ENCODE measurements at places on chromosomes 4 and X.
A peak's percentile ranks its signal among the peaks of the same experiment; 100 is the strongest.

GRCh38 chrX:9418262-9418661, 46.6 kb upstream of the TBL1X start:
- no peak for DNase-seq

DNA sequence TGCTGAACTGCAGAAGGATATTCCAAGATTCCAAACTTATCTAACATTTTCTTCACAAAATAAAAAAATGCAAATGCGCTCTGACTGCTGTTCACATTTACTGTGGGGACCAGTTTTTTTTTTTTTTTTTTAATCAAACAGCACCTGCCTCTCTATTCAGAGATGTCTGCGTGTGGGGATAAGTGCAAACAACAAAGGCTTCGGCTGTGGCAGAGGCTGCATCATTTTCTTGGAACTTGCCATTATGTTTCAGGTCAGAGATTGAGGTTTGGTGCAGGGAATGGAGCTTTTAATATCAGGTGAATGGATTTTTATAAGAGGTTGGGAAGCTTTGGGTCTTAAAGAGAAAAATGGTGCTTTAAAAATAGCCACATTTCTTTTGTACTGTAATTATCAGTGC, 78.2 kb upstream of the TET2 start:
- no peak for DNase-seq

GRCh38 chr4:184283659-184284335, 66.1 kb upstream of the ENPP6 start:
- DNase-seq = no peak

DNA sequence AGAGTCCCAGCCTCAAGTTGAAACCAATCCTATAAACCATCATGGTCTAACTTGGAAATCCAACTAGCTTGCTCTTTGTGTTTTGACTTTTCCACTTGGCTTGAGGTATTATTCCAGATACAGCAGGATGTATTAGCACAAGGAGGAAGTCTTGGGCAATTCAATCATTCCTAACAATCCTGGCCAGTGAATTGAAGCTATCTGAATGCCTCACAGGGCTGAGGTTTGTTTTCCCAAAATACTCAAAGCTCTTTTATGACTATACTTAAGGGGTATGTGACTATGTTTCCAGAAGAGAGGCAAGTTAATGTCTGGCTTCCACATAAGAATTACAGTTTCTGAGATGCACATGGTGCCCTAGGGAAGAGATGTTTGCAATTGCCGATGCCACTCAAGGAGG, 66.8 kb upstream of the SH3RF1 start:
- DNase-seq = no peak

GRCh38 chrX:72037601-72038000, 94.1 kb downstream of the RTL5 start:
- DNase-seq = no peak

DNA sequence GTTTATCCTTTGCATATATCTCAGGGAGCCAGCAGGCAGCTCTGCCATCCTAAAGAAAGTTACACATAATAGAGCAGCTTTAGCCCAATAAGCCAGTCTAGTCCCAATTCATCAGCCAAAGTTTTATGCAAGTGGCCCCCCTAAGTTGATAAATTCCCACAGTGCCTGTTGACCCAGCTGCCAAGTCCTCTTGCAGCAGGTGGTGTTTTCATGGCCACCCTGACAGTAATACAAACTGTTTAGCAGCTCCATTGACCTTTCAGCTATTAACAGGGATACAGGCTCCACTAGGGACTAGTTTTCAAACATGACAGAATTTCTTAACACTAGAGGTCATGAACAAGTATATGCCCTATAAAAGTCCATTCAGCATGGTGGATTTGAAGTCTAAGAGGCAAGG, 77.5 kb downstream of the HHIP start:
- DNase-seq = no peak

DNA sequence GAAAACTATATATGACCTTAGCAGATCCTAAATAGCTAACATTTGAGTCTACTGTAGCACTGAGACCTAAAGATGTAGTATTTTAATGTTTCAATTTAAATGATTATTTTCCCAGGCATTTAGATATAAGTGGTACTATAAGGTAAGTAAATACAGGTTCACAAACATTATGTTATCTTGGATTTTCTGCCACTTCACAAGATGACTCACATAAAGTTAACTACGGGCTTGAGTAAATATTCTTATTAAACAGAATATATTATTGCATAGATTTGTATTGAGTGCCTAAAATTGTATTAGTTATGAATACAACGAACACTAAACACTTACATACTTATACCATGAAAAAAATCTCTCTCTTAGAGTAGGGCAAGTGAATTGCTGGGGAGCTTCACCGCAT, 34.2 kb upstream of the VCX3B start:
- no peak for DNase-seq

GRCh38 chrX:106774981-106775380, 27.5 kb upstream of the TBC1D8B start:
- no peak for DNase-seq

DNA sequence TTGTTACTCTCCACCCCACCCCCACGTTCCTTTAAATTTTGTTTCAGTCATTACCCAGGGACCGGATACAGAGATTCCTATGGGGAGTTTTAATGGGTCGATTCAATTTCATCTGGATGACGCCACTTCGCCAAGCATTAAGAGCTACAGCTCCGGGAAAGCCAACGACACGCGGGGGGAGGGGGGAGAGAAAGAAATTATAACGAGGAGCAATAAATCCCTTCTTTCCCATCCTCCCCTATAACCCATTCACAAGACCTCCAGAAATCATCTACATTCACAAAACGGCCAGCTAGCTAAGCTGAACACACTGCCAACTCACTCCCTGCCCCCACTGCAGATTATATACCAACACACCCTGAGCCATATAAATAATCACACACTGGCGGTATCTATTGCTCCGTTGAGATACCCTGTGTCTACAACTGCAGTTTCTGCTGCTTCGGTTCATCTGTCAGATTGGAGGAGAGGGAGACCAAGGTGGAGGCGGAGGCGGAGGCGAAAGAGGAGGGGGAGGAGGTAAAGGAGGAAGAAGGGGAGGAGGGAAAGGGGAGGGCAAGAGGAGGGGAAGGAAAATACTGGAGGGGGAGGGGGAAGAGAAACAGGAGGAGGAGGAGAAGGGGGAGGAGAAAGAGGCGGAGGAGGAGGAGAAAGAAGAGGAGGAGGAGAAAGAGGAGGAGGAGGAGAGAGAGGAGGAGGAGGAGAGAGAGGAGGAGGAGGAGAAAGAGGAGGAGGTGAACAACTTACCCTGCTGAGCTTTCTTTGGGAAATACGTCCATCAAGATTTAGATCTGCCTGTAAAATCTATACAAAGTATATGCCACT, 113.9 kb upstream of the VAMP7 start:
- DNase-seq = peak; percentile 47

- no peak for DNase-seq
These were observed 208.7 kb downstream of the CHIC2 start for GRCh38 chr4:53855581-53856250.

DNA sequence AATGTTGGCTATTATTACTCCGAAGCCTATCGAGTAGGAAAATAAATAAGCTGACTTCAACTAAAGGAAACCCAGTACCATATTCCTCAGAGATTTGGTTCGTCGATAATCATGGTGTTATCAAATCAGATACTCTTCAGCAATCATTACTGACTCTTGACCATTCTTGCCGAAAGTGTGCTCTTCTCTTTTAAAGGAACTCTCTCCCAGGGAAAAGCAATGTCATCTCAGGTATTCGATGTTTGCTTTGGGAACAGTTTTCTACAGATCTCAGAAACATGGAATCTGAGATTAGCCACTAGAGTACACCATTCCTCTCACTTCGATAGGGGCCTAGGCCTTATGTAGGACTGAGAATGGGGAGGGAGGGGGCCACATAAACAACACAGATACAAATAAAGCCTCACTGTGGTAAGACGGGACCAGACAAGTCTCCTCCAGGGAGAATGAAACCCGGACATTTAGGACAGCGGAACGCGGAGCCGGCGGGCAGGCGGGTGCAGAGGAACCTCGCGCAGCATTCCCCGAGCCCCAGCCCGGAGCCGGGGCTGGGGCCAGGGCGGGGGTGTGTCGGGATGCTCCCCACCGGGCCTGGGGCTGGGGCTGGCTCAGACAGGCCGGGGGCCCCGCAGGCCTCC, 581 bp downstream of the DNAJB14 start:
- no peak for DNase-seq

DNA sequence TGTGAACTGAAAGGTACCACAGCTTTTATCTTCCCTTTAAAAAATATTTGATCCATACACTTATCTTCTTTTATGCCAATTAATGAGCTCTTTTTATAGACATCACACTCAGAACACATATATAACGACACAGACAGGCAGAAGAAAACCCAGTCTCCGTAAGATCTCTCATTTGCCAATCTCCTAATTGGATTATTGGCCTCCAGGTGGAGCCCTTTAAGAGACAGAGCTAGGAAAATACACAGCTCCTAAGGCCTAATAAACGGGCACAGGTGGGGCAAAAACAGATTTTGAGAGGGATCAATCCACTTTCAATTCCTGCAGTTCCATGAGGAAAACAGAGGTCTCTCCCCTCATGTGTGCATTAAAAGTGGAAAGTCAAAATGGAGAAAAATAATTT, 1495.4 kb downstream of the RPA4 start:
- no peak for DNase-seq

DNA sequence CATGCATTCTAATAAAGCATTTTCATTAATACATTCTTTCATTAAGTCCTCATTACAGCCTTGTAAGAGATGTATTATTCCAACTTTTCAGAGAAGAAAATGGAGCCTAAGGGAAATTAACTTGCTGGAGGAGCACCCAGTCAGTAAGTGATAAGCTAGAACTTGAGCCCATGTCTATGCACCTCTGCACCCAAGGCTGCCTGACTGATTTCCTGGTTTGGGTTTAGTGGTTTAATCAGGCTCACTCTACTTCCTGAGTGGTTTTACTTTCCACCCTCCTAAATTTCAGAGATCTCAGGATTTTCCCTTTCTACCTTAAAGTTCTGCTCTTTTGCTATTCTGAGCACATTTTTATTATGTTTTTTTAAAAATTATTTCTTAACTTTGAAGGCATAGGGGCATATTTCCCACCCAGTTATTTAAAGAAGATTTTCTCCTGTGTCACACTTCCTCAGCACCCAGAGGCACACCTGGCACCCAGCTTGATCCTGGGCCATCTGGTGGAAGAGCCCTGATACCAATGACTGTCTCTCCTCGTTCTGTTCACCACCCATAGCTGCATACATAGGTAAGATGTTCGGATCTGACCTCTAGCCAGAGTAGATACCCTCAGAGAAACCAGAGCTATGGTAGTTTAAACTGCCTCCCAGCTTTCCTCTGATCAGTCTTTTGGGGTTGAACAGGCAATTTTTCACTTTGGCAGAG, 10.4 kb downstream of the CORIN start:
- DNase-seq = no peak

DNA sequence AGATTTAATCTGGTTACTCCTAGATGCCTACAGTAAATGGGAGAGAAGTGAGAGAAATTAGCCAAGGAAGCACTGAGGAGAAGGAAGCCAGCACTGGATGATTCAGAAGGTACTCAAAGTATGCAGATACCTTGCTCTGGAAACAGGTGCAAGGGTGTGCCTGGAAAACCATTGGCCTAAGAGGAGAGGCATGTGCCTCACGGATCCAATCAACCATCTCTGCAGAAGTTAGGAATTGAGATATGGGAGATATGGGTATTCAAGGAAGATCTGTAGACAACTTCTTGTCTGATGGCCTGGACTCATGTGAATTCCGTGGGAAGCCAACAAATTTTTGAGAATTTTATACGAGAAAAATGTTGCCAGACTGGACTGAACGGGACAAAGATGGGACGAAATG, 4.7 kb downstream of the H2BW1 start:
- DNase-seq = no peak

- no peak for DNase-seq
These were observed 26.7 kb upstream of the RBM47 start for GRCh38 chr4:40656201-40656863.

GRCh38 chr4:26233350-26233749, 87.5 kb upstream of the RBPJ start:
- no peak for DNase-seq

- DNase-seq = no peak
These were observed 86.7 kb upstream of the C1QTNF7 start for GRCh38 chr4:15340902-15341732.

- DNase-seq = no peak
These were observed 722.2 kb downstream of the DMD start for GRCh38 chrX:32489125-32489524.

DNA sequence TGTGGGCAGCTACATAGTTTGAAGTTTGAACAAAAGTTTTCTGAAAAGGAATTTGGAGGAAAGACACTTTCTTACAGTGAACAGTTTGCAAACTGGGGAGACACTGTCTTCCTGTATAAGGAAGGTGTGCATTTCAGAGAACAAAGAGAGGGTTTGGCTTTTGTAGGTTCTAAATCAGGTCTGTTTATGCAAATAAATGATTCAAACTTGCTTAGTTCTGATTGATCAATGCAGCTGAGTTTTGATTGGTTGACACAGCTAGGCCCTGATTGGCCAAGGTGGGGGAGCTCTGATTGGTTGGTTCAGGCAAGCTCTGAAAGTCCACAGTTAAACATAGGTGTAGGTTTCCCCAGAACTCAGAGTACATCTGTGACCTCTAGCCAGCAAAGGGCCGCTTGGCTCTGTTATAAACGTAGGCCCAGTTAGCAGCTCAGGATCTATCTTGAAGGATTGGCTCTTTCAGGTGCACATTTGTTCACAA, 63.0 kb upstream of the ENPP6 start:
- DNase-seq = peak; percentile 20

DNA sequence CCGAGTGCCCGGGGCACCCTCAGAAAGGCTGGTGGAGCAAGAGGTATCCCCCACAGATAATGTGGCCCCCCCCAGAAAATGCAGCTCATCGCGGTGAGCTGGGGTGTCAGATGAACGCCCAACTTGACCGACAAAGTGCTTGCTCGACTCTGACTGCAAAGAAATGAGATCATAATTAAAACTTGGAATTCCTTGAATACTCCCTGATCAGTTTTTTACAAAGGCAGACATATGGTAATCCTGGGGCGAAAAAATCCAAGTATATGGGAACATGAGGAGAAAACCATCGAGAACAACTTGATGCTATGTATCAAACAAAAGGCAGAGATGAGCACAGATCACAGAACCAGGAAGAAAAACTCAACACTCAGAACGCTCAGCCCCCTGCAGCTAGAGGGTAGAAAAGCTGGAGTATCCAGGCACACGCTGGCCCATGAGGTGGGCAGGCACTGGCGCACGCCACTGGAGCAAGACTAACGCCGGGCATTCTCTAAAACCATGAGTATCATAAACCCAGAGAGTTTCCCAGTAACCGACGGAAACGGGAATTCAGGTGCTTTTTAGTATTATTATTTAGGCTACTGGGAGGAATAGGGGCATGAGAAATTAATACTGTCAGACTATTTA, 127.3 kb downstream of the AFAP1 start:
- no peak for DNase-seq

GRCh38 chrX:43333543-43333942, 322.6 kb upstream of the MAOA start:
- no peak for DNase-seq

GRCh38 chr4:67691328-67691727, 9.6 kb downstream of the UBA6 start:
- no peak for DNase-seq

GRCh38 chr4:54391104-54391503, 162.0 kb downstream of the PDGFRA start:
- no peak for DNase-seq

- no peak for DNase-seq
These were observed 284.8 kb upstream of the FGF13 start for GRCh38 chrX:138996268-138996667.
